ENCODE measurements at places on chromosomes 3 and 15.

DNA sequence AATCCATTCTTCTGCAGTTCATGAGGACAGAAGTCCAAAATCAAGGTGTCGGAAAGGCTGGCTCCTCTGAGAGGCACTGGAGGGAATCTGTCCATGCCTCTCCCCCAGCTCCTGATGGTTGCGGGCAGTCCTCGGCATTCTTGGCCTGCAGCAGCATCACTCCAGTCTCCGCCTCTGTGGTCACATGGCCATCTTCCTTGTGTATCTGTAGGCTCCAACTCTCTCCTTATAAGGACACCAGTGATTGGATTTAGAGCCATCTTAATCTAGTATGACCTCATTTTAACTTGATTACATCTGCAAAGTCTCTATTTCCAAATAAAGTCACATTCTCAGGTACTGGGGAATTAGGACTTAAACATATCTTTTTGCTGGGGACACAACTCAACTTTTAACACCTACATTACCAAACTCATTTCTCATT lies 56.0 kb upstream of the FLNB start:
- DNase-seq = no peak

DNA sequence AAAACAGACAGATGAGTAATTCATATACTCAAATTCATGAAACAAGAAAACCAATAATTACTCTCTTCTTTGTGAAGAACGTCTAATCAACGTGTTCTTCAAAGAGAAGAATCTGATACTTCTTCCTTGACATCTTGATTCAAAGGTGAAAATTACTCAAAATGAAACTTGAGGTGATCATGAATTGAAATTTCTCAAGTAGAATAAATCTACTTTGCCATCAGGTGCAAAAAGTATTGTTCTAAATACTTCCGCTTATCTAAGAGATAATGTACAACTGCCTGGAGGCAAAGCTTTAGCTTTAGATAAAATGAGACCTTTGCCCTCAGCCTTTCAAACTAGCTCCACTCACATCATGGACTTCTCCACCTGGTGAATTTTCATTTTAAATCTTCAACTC lies 13.9 kb upstream of the XXYLT1 start:
- no peak for DNase-seq

DNA sequence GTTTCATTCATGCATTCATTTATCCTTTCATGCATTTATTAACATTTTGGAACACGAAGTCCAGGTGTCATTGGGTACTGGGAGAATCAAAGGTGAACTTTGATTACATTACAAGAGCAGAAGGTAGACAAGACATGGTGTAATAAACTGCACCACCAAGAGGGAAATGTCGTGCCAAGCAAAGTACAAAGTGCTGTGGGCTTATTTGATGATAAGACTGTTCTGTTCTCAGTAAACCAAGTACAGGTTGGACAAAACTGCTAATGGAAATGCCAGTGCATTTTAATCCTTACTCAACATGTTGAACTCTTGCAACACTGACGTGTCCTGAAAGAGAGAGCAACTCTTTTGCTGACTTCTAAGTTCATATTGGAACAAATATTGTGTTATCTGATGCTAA lies 69.4 kb downstream of the MME start:
- no peak for DNase-seq

- DNase-seq = no peak
These were observed 253.3 kb downstream of the FAM43A start for GRCh38 chr3:194938845-194939531.

GRCh38 chr15:59887211-59887610 lies 116.9 kb upstream of the FOXB1 start:
- no peak for DNase-seq
